ENCODE measurements at places on chromosomes 7 and 10.

DNA sequence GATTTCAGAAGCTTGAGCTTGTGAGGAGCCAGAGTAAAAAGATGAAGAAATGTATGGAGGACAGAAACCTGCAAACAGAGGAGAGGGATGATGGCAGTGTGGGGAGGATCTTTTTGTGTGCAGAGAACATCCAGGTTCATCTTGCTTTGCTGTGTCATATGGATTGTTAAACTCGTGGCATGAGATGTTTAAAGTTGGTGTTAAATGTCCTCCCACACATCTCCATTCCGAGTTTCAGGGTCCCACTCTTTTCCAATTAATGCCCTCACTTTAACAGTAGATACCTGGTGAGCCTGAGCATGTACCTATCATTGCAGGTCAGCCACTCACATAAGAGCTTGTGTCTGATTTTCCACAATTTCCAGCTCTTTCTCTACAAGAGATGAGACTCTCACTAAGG lies 147.7 kb downstream of the ST7 start:
- no peak for DNase-seq

DNA sequence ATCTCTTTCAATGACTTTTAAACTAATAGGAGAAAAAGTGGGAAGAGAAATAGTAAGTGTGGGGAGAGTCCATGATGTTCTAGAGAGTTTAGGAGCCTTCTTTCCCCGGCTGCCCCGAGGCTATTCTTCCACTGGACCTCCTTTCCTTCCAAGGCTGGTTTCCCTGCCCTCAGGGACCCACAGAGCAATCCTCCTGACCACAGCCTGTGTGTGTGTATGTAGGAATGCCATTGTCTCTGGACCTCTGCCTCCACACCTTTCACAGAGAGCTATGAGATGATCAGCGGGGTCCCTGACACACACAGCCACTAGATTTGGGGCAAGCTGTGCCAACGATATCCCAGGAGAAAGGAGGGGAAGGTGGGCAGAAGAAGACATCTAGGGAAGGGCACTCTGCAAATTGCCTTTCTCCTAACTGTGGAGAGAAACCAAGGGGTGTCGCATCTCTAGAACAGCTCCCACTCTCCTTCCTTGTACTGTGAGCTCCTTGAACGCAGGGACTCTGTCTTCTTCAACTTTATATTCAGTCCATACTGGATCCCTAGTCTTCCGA lies 13.3 kb upstream of the CHCHD3 start:
- no peak for DNase-seq

DNA sequence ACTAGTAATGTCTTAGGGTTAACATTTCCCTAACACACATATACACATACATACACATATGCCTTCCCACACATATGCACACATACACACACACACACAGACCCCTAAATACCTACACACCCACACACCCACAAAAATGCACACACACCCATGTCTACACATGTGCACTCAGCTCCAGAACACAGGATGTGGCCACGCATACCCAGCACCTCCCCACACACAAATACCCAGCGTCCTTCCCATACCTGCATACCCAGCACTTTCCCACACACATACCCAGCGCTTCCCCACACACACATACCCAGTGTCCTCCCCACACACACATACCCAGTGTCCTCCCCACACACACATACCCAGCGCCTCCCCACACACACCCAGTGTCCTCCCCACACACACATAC lies 534.9 kb downstream of the DNAJB6 start:
- no peak for DNase-seq

DNA sequence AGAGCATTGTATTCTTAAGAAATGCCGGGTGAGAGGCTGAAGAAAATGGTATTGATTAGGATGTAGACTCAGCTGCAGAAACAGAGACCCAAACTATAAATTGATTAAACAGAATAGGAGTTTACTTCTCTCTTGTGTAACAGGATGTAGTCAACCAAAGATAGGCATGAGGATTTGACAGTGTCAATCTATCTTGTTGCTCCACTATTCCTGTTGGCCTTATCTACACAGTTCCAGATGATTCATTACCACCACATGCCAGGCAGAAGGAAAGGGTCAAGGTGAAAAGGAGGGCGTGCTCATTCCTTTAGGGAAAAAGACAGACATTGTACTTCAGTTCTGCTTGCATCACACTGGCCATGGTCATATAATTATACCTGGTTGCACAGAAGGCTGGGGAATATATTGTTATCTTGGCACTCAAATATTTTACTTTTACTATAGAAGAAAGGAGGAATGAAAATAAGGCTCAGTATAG lies 11.9 kb upstream of the DMTF1 start:
- no peak for DNase-seq

GRCh38 chr10:18583575-18584270 lies 67.7 kb downstream of the NSUN6 start:
- no peak for DNase-seq

DNA sequence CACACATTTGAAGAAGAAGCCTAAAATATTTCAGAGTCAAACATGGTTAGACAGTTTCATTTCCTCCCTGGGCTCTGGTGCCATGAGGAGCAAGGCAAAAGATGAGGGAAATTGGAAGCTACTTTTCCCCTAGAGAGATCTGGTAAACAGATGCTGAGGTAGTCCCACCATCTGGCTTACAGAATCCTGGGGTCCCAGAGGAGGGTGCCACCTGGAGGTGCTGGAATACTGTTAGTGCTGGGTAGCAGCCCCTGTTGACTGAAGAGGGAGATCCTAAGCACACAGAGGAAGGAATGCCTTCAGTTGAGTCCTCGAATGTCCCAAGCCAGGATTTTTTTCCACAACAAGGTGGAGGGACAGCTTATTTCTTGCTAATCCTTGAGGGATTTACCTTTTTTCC lies 160.1 kb downstream of the FZD1 start:
- no peak for DNase-seq

DNA sequence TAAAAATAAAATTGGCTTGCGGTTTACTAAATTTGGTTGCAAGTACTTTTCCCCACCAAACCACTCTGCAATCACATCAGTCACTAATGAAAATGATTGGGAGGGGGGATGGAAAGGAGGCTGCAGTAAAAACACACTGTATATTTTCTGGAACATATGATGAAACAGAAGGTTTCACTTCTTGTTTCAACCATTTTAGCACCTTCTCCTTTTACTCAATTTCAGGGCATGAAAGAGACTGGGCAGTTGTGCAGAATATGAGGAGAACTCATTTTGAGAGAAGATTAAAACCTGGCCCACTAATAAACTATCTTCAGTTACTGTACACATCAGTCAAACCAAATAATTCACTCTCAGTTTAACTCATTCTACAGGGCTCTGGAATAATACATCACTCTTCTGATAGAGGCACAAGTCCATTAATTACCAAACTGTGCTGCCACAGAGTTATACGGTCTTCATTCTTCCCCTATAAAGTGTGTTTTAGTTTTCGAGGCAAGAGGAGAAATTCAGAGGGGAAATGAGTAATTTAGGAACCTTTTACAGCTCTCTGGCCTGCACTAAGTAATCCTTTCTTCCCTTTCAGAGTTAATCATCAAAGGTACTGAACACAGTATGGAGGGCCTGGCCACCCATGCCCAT lies 25.5 kb downstream of the JAZF1 start:
- DNase-seq: no peak

DNA sequence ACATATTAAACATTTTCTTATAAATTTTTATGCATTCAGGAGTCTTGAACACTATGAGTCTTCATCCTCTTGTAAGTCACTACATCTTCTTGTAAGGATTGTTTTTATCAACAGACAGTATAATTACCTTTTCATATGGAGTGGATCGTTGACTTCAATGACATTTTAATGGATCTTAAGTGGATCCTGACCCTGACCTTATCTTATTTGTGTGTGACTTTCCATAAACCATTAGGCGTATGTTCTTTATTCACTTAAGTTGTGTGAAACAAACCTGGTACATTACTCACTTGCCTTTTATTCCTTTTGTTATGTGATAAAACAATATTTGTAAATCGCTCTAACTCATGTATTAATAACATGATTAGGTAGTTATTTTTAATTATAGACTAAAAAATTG lies 18.5 kb upstream of the SEMA3C start:
- DNase-seq: no peak

- no peak for DNase-seq
These were observed 53.0 kb upstream of the RPA3 start for GRCh38 chr7:7771452-7771851.

- DNase-seq: peak; percentile 91
These were observed 10.9 kb downstream of the LIMK1 start for GRCh38 chr7:74094224-74095101.

GRCh38 chr7:87144173-87144657 lies 8.0 kb upstream of the DMTF1 start:
- DNase-seq: no peak

DNA sequence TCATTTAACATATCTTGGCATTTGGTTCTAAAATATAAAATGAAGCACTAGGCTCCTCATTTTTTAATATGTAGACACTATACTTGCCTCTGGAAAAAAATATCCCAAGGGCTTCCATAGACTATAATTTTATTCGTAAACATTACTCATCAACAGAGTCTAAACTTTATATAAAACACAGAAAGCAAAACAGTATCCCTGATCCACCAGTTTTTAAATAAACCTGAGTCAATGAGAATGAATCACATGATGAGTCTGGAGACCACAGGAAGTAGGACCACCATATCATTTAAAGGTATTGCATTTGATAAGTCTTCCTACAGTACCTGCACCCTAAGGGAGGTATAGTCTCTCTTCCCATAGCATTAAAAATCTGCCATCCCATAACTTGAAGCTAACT lies 228.0 kb downstream of the DGKI start:
- DNase-seq: no peak

DNA sequence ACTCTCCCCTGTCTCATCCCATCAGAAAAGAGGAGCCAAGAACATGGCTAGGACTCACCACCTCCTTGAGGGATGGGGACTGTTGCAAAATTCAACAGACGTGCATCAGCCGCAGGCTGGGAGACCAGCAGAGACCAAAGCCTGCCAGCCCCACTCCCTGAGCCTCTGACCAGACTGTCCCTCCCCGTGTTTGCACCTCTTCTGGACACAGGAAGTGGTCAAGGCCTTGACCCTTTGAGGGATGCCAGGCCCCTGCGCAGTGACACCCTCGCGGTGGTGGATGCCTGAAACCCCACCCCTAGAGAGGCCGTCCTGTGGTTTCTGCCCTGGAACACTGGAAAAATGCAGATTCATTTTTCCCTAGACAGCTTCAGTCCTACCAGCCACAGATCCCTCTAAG lies 128.4 kb upstream of the TCF7L2 start:
- no peak for DNase-seq

GRCh38 chr7:5682551-5683279 lies 98.7 kb downstream of the RNF216 start:
- DNase-seq: no peak

GRCh38 chr7:158098125-158099030 lies 489.2 kb downstream of the PTPRN2 start:
- DNase-seq: peak; percentile 13

GRCh38 chr10:121409466-121410104 lies 188.7 kb downstream of the FGFR2 start:
- no peak for DNase-seq

GRCh38 chr7:151954866-151955820 lies 1.1 kb upstream of the GALNTL5 start:
- peak; percentile 64 for DNase-seq

GRCh38 chr10:61125560-61126170 lies 181.7 kb upstream of the RHOBTB1 start:
- DNase-seq: no peak

DNA sequence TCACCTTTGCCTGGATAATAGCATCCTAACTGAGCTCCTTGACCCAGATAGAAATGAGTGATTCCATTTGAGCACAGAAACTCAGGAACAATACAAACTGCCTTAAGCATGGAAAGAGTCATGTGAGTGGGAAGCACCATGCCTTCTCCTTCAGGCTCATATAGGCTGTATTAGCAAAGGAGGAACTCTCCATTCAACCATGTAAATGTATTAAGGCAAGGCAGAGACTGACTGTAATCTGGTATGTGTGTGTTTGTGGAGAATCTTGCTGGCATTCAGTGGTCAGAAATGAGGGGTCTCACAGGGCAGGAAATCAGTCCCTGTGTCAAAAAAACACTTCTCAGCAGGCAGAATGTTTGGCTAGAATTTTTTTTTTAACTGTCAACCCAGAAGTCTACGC lies 40.2 kb downstream of the COA1 start:
- DNase-seq: no peak

DNA sequence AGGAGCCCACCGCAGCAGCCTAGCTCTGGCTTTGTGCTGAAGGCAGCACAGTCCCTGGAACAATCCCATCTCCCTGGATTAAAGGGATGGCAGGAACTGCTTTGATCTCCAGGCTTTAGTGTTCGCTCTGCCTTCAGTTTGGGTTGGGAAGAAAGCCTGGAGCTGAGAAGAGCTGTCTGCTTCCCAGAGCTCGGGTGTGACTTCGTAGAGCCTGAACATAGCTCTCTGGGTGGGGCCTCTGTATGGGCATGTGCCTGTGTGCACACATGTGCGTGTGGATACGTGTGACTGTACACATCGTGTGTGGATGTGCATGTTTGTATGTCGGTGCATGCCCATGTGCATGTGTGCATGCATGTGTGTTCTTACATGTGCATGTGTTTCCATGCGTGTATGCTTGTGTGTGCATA lies 8.7 kb downstream of the ADCY1 start:
- peak; percentile 23 for DNase-seq

GRCh38 chr7:6172910-6173295 lies 99.5 kb downstream of the CYTH3 start:
- no peak for DNase-seq

Data from tibial artery (tissue), 4 donors.